Stimulated activated CD4-positive, alpha-beta T cell treated with anti-CD3 and anti-CD28 coated beads, TNF-alpha, amount 100 ng/mL, for 1 hour (primary cell): ENCODE measurements at places on chromosomes 1 and 21.
A peak's percentile ranks its signal among the peaks of the same experiment; 100 is the strongest.

GRCh38 chr1:36350659-36351226, 27.3 kb upstream of the EVA1B start:
- DNase-seq, result peak; percentile 35

DNA sequence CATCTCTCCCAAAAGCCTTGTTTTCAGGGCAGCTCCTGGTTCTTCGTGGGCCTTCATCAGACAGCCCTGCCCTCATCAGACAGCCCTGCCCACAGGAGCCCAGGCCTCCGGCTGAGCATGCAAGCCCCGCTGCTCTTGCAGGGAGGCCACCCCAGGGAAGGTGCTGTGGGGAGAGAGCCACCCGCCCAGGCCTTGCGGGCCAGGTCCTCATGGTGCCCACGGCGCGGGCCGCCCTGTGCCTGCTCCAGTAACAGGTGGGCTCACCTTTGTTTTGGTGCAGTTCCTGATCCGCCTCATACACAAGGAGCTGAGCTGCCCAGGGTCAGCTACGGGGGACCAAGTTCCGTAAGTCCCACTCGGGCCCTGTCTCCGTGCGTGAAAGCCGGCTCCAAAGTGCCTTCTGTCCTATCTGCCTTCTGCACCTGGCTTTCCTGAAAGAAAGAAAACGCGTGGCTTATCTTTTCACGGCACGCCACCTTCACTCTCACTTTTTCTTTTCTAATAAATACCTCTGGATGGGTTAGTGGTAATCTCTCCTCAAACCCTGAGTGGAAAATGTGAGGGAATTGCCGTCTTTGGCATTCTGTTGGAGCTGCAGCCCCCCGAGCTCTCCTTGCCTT, 65.9 kb downstream of the SLC37A1 start:
- DNase-seq, result no peak

- no peak for DNase-seq
Observed at GRCh38 chr1:115714572-115715141, 53.9 kb downstream of the CASQ2 start.

GRCh38 chr1:27233667-27234048, 774 bp upstream of the WDTC1 start:
- DNase-seq, result no peak

GRCh38 chr1:167789501-167789900, 67.7 kb downstream of the MPZL1 start:
- DNase-seq, result no peak

GRCh38 chr1:24786191-24786590, 40.9 kb downstream of the CLIC4 start:
- DNase-seq, result no peak

DNA sequence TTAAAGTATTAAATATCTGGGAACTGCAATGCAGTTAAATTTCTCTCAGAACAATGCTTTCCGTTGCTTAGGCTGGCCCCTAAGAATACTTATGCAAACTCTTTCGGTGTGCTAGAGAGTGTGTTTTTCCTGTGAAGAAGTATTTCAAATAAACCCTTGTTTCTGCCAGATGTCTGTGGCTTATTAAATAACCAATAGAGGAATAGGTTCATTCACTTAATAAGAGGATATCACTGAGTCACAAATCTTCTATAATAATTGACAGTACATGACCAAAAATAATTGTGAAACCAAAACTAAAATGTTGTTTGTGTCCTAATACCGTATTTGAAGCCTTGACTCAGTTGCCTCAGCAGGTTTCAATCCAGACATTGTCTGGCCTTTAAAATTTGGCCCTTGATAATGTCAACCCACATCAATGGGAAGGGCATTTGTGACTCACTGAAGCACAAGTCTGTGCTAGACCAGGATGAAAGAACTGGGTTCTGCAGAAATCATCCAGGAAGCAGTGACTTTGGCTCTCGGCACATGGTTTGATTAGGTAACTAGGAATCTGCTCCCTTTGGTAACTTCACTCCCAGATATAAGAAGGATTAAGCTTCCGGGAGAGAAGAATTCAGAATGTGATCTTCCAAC, 104.2 kb upstream of the BARHL2 start:
- DNase-seq, result no peak

- DNase-seq, result no peak
Observed at GRCh38 chr1:200642481-200642880, 21.9 kb upstream of the KIF14 start.

DNA sequence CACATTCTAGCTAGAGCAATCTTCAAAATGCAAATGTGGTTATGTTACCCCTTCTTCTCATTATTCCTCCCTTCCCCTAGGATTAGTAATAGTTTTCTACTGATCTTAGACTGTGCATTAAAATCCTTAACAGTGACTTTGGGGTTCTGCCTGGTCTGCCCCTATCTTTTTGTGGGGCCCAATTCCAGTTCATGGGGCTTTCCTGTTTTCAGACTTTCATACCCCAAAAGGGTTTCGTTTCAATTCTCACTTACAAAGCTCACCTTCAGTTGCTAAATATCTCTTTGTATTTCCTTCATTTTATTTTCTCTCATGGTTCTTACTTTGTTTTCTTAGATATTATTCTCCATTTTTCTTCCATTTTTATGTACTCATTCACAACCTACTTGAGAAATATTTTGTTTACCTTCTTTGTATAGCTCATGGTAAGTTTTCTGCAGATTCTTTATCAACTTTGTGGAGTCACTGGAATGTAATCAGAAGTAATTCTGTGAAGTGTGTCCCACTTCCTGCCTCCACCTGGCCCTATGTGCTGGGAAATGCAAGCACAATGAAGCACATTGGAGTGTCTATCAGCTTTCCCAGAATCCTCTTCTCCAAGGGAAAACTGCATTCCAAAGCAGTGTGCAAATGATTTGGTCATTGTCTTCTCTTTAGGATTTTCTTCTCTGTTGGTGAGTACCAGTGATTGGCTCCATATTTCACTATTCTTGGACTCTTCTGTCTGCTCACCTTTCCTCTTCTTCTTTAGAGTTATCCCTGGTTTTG, 350.2 kb downstream of the ZNF326 start:
- DNase-seq, result no peak
